ENCODE measurements at places on chromosomes 5 and 9.

- DNase-seq = no peak
Observed at GRCh38 chr9:113428062-113428615, 17.6 kb downstream of the C9orf43 start.

DNA sequence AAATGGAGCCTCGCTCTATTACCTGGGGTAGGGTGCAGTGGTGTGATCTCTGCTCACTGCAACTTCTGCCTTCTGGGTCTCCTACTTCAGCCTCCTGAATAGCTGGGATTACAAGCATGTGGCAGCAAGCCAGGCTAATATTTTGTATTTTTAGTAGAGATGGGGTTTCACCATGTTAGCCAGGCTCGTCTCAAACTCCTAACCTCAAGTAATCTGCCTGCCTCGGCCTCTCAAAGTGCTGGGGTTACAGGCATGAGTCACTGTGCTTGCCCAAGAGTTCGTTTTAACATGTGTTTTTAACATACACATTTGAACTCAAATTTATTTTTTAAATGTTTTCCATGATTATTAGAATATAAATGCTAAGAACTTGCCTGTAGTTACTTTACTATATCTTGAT lies 34.2 kb downstream of the MARCHF6 start:
- DNase-seq = no peak

DNA sequence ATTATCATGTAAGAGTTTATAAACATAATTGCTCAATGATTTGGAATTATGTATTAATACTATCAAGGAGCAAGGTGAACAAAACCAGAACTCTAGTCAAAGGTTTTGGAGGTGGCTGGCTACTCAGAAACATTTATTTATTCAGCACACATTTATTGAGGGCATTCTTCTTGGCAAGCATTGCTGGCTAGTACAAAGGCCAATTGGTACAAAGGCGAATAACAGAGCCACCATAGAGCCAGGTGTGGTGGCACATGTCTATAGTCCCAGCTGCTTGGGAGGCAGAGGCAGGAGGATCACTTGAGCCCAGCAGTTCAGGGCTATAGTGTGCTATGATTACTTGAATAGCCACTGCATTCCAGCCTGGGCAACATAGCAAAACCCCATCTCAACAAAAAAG lies 242.1 kb downstream of the CWC27 start:
- DNase-seq = no peak

DNA sequence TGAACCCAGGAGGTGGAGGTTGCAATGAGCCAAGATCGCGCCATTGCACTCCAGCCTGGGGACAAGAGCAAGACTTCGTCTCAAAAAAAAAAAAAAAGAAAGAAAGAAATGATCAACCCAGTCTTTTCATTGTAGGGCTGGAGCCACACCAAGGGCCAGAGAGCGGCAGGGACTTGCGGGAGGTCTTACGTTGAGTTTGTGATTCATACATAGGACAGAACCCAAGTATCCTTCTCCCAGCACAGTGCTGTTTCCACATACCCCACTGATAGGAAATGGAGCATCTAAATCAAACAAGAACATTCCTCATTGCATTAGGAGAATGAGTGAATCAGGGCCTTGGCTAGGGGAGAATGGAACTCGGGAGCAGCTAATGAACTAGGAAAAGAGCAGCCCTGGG lies 3.5 kb upstream of the TNIP1 start:
- no peak for DNase-seq

GRCh38 chr5:172528440-172528839 lies 74.1 kb upstream of the SH3PXD2B start:
- DNase-seq = no peak

DNA sequence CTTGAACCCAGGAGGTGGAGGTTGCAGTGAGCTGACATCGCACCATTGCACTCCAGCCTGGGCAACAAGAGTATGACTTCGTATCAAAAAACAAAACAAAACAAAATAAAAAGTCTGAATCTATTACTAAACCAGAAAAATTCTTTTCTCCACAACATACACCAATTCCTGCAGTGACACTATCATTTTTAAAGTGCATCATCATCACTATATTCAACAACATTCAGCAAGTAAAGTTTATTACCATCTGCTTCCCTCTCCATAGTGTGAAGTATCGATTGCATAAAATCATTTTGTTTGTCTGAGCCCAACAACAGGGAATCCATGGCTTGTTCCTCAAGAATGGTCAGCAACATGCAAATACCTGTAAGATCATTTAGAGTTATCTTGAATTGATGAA lies 20.4 kb downstream of the SETX start:
- DNase-seq = no peak

GRCh38 chr5:96054311-96055030 lies 92.8 kb upstream of the ELL2 start:
- no peak for DNase-seq

GRCh38 chr5:103505581-103506305 lies 56.8 kb downstream of the NUDT12 start:
- DNase-seq = no peak

DNA sequence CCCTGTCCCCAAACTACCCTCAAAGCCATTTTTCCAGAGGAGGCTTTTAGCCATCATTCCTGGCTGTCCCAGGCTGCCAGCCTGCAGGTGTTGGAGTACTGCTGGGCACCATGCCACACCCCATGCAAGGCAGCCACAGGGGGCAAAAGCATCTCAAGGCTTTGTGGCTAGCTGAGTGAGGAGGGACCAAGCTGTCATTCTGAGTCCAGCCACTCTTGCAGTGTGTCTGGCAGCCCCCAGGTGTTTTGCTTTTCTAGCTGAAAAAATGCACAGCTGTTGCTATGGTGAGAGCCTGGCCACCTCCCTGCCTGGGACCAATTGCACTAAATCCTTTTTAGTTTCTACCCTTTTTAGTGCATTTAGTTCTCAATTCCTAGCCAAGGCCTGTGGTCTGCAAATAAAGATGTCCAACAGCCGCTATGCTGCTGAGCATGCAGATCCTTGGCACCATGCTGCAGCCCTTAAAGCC lies 50.4 kb upstream of the PTGS1 start:
- DNase-seq = no peak

Data from eye (tissue), 1 donor.